ENCODE measurements at places on chromosomes 4 and X. TPM values are rescaled to one million over a fixed set of nuclear protein-coding genes. Genes with fewer than 3 reads are reported as not detected.

- no peak for DNase-seq
Observed at GRCh38 chr4:38509551-38509950, 154.4 kb upstream of the KLF3 start.

DNA sequence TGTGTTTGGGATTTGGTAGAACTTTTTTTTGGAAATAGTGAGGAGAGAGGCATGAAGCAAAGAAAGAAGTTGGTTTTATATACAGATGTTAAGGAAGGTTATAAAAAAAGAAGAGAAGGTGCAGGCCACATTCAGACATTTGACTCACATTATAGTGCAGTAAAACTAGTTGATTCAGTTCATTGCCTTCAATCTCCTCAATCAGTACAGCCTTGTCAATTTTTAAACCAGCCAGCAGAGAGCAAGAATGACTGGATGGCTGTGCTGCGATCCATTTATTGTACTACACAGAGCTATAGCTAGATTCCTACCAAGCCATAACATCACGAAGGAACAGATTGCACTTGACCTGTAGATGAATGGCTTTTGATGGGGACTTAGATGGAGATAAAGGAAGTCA, 79.7 kb upstream of the LSM6 start:
- DNase-seq: no peak

DNA sequence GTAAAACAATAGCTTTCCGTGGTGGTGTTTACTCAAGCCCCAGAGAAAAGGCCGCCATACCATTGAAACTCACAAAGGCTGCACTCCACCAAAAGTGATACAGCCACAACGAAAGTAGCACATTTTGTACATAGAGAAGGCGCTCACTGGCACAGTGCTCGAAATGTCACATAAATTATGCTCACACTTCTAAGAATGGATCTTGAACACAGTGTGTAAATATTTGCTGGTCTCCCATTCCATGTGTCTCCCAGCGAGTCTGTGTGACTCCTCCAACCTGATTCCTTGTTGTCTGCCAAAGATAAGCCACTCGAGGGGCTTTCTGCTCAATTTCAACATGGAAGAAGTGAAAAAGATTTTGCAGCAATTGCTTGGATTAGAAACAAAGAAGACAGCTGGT, 234.0 kb upstream of the VCX3A start:
- no peak for DNase-seq

TRIM61 gene
- 2.7 TPM for polyA plus RNA-seq

GRCh38 chrX:53695946-53696549, 9.5 kb upstream of the HUWE1 start:
- DNase-seq: no peak

GRCh38 chrX:107199491-107199890, 6.7 kb downstream of the NUP62CL start:
- no peak for DNase-seq

KLF8 gene
- polyA plus RNA-seq: 4.7 TPM

DNA sequence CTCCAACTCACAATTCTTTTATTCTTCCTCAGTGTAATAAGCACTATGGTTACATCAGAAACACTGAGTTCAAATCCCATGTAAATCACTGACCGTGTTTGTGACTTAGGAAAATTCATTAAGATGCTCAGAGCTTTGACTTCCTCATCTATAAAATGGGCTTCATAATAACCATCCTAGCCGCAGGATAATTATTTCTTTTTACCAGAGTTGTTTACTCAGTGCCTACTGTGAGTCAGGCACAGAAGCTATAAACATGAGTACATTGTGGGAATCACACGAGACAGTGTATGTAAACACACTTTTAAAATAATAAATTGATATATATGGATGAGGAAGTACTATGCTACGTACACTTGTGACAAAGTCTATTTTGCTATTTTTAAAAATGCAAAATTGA, 296.3 kb upstream of the TENM3 start:
- no peak for DNase-seq

CT45A2 gene
- not detected for polyA plus RNA-seq

DNA sequence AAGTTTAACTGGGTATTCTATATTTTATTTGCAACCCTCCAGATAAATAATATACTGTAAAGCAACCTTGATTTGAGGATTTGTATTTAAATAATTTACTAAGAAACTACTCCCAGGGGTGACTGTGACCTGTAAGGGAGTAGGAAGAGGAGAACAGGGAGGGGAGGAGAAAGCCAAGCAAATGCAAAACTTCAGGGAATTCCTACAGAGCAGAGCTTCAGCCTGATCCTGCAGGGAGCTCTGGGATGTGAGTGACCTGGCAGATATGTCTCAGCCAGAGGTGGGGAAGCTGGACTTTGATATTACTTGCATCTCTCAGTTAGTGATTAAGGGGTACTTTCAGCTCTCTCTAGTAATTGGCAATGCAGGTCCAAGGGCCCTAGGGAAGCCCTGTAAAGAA, 302.0 kb downstream of the FRMPD4 start:
- DNase-seq: no peak

CWH43 gene
- polyA plus RNA-seq: not detected

DNA sequence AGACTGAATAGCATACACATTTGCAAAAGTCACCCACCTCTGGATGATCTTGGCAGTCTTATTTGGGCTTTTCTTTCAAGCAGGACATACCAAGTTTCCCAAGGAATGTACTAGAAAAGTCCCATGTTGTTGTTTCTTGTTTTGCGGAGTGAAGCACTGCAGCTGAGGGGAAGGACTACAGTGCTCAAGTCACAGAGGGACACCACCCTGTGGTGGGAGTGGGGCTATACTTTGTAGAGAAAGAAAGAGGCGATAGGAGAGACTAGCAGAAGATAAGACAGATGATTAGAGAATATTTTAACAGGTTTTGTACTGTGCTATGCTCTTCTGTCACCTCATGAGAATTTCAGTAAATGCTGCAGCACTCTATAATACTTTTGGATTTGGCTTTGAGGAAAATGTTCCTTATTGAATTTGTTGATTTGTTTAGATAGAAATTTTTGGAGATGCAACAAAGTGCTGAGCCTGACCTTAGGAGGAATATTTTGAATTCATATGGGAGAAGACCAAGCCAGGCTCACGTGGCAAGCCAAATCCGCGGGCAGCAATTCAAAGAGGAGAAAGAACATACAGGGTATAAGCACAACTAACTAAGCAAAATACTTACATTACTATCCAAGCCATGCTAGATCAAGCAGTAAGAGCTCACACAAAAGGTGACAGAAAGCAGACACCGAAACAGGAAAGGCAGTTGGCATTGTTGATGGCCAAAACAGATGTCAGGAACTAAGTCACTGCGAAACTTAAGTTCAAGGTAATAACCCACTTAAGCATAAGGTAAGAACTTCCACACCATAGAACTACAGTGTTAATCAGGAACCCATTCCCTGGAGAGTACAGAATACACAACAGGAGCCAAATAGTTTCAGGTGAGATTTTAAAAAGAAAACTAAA, 280.3 kb upstream of the INTU start:
- DNase-seq: no peak

- no peak for DNase-seq
Observed at GRCh38 chr4:19831644-19832285, 419.9 kb upstream of the SLIT2 start.

DNA sequence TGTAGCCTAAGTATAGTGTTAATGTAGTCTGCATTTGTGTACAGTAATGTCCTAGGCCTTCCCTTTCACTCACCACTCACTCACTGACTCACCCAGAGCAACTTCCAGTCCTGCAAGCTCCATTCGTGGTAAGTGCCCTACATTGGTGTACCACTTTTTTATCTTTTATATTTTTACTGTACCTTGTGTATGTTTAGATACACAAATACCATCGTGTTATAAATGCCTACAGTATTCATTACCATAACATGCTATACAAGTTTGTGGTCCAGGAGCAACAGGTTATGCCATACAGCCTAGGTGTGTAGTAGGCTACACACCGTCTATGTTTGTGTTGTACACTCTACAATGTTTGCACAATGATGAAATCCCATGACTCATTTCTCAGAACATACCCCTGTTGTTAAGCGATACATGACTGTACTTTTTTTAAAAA, 15.4 kb downstream of the TSPAN5 start:
- no peak for DNase-seq

GRCh38 chrX:109830704-109831206, 97.7 kb upstream of the ACSL4 start:
- DNase-seq: no peak

DNA sequence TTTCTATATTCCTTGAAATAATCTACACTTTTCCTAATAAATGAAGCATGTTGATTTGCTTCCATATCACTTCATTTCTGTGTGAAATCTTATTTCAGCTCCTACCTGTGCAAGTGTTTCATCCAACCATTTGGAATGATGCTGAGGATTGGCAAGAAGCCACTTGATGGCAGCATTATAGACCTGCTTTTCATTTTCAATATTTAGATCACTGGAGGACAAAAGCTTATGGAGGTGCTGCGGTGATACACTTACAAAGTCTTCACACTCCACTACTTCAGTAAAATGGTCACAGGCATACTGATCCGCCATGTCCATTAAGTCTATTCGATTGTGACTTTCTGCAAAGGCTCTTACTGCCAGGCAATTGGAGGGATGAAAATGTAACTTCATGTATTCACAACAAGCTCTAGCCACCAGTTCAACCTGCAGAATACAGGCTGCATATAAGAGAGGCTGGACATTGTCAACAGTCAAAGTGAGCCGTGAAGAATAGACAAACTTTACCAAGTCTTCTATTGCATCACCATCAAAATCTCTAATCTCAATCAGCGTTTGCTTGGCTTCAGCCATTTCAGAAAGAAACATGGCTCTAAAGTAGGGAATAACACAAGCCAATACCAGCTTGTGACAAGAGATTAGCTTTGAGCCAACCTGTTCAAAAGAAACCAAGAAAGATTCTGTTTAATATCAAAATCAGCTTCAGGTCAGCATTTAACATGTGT, 35.1 kb downstream of the KLHL8 start:
- no peak for DNase-seq

GRCh38 chr4:86441175-86441936, 81.5 kb upstream of the MAPK10 start:
- no peak for DNase-seq

CSAG1 gene
- polyA plus RNA-seq: not detected

CT45A8 gene
- not detected for polyA plus RNA-seq

- DNase-seq: no peak
Observed at GRCh38 chr4:5877392-5877791, 15.5 kb downstream of the CRMP1 start.

- no peak for DNase-seq
Observed at GRCh38 chr4:159298502-159298901, 195.6 kb downstream of the RAPGEF2 start.

XAGE2 gene
- not detected for polyA plus RNA-seq

APLN gene
- polyA plus RNA-seq: 6.9 TPM

DNA sequence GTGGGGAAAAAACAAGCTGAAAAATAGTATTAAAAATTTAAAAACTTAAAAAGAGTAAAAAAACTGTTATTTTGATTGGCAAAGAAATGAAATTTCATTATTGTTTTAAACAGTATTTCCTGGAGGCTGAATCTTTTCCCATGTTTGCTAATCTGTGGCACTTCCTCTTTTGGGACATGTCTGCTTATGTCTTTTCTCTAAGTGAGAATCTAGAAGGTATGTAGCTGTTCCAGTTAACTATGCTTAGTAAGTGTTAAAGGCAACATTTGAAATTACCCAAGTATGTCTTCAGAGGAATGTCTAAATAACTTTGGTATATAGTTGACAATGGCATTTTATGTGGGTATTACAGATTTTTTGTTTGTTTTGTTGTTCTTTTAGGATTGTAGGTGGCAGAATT, 81.6 kb upstream of the TBC1D9 start:
- no peak for DNase-seq

GRCh38 chr4:136651278-136651667, 881.0 kb downstream of the PCDH18 start:
- no peak for DNase-seq

- DNase-seq: no peak
Observed at GRCh38 chr4:185307136-185307950, 88.4 kb downstream of the LRP2BP start.

DNA sequence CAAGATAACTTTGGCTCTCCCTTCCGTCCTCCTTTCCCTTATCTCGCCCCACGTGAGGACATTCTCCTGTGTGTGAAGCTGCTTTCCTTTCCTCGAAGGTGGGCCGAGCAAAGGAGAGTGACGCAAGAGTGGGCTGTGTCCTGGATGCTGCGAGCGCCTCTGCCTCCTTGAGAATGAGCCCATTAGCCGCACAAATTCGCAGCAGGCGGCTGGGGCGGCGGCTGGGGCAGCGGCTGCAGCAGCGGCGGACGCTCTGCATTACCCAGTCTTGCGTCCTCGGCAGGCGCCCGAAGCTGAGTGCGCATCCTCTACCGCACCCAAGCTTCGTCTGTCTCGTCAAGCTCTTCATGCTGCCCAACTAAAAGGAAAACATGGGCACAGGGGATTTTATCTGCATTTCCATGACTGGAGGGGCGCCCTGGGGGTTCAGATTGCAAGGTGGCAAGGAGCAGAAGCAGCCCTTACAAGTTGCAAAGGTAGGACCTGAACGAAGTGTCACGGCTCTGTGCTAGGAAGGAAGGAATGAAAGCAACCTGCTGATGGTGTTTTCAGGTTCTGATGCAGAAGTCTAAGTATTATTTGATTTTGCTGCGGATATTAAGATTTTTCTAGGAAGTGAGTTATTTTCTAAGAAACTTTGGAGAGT, at the start of gene SYNPO2:
Gene SYNPO2, plus strand, starts transcription at position 189 of the 646 bp plus-strand sequence. Its CDS starts 183 bp downstream, at position 372.
- DNase-seq: peak; percentile 40

VEGFC gene
- 7.9 TPM for polyA plus RNA-seq

DNA sequence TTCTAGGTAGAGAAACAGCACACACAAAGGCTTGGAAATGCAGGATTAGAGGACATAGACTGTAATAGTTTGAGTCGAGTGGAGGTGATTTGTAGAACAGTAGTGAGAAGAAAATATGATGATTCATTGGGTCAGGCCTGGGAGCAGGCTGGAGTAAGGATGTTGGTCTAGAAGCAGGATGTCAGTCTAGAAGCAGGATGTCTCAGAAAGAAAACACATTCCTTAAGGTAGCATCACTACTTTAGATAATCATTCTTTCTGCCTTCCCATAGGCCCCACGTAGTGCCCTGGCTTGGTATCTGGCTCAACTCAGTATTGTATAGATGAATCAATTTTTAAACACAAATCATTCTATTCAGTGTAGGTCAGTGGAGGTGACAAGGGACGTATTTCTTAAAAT, 11.2 kb upstream of the DACH2 start:
- DNase-seq: no peak

DNA sequence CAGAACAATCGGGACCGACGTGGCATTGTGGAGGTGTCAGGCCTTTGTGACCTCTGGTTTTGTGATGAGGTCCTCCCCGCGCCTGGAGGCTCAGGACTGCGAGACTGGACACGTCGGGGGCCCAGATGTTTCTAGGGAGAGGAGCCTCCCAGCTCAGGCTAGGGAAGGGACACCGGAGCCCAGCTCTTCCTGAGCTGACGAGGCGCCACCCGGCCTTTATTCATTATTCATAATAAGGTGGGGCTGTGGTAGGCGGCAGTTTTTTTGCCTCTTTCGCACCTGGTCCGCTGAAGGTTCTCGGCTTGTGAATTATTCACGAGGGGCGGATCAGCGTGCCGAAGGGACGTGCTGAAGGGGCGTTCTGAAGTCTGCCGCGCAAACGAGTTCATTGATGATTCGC, 2.3 kb upstream of the UBA1 start:
- DNase-seq: no peak

DNA sequence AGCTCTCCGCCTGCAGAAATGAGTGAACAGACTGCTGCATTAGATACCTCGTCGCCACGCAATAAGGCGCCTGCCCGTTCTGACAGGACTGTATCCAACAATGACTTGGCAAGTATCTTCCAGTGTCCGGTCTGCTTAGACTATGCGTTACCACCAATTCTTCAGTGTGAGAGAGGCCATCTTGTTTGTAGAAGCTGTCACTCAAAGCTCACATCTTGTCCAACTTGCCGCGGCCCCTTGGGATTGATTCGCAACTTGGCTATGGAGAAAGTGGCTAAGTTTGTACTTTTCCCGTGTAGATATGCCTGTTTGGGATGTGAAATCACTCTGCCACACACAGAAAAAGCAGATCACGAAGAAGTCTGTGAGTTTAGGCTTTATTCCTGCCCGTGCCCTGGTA, 172.0 kb upstream of the MAGEB16 start:
- DNase-seq: no peak

Measured in forelimb muscle (tissue), 1 donor.